Activated T-cell treated with anti-CD3 and anti-CD28 coated beads for 1 hour (primary cell): ENCODE measurements at places on chromosomes 11 and 22.

DNA sequence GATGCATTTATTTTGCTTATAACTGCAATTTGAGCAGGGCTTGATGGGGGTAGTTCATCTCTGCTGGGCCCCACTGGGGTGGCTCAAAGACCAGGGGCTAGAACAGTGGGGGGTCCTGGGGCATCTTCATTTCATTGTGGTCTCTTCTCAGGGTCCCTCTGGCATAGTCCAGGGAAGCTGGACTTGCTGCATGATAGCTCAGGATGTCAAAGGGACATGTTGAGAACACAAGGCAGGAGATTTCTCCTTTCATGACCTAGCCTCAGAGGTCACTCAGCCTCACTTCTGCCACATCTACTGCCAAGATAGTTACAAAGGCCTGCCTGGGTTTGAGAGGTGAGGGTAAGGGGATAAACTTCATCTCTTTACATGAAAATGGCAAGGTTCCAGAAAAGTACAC is 89.5 kb downstream of the CWC15 start:
- DNase-seq: no peak

- DNase-seq: no peak
These were observed 101.4 kb downstream of the PARVA start for GRCh38 chr11:12478743-12479142.

DNA sequence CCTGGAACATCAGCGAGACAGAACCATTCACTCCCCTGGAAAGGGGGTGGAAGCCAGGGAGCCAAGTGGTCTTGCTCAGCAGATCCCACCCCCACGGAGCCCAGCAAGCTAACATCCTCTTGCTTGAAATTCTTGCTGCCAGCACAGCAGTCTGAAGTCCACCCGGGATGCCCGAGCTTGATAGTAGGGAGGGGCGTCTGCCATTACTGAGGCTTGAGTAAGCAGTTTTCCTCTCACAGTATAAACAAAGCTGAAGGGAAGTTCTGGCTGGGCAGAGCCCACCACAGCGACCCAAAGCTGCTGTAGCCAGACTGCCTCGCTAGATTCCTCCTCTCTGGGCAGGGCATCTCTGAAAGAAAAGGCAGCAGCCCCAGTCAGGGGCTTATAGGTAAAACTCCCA is 764.8 kb upstream of the LUZP2 start:
- DNase-seq: no peak

- DNase-seq: no peak
These were observed 71.2 kb upstream of the WNT11 start for GRCh38 chr11:76277298-76278175.

DNA sequence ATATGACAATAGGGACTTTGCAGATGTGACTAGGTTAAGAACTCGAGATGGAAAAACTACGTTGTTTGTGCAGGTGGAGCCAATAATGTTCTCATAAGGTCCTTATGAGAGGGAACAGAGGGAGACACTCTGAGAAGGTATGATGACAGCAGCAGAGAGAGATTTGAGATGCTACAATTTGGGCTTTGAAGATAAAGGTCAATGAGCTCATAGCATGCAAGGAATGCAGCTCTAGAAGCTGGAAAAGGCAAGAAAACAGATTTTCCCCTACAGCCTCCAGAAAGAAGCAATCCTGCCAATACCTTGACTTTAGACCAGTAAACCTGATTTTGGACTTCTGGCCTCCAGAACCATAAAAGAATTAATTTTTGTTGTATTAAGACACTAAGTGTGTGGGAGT is 21.1 kb downstream of the FAM76B start:
- DNase-seq: no peak

DNA sequence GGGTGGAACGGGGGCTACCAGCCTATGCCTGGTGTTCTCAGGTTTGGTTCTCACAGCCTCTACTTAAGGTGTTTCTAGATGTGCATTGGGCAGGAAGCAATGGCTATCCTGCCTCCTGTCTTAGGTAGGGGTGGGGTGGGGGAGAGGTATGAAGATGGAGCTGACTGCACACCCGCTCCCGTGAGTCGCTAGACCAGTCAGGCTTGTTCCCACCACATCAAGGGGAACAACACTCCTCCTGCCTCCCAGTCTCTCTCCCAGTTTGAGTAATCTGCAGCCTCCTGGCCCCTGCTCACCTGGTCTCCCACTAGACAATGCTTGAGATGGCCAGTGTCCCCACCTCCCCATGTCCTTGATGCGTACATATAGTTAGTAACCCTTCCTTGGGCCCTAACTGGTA is 79.3 kb upstream of the TENM4 start:
- no peak for DNase-seq

- no peak for DNase-seq
These were observed 22.3 kb downstream of the PPARA start for GRCh38 chr22:46172522-46173110.

- DNase-seq: no peak
These were observed 39.4 kb downstream of the SIK3 start for GRCh38 chr11:117058761-117059261.

DNA sequence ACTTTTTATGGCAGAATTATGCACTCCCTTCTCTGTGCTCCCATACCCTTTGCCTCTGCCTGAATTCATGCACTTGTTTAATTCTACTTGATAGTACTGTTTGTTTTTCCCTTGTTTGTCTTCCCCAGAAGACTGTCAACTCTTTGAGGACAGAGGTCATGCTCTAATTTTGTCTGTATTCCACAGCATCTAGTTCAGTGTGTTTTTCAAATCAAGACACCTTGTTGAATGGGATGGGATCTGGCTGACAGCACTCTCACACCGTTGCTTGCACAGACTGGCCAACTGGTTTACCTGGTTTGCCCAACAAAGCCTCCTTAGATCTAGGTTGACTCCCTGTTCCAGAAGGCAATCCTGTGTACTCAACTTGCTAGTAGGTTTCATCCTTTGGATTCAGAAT is 121.2 kb upstream of the TIMP3 start:
- no peak for DNase-seq
